ENCODE measurements at places on chromosomes 5 and 9.

DNA sequence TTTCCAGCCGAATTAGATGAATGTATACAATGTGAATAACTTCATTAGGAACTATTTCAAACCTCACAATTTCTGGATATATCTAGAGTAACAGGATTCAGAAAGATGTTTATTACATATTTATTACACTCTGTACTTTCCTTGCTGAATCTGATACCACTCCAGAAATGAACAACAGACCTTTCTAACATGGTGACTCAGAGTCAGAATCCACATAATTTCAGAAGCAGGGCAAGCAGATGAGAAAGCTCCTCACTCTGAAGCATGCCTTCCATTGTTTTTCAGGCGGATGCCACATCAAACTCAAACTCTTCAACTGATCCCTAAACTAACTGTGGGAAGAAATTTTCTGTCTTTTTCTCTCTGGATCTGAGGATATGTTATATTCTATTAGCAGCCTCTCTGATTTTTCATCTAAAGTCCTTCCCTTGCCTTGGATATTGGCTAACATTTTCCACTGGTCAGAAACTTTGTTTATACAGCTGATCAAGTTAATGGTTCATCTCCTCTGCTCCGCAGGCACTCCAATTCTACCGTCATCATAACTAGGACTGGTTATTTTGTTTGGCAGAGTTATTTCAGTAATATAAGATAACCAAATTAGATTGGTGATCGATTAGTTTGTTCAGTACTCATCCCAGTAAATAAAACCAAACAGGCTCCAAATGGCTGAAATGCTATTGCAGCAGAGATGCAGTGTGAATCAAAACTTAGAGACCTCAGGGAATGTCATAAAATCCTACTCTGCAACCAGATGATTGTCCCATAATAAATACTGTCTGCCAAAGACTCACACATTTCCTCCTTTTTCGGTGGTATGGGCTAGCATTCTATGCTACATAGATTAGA is 556.0 kb downstream of the EBF1 start:
- no peak for DNase-seq

- peak; percentile 72 for DNase-seq
These were observed 18.3 kb upstream of the MLLT3 start for GRCh38 chr9:20640331-20641187.

DNA sequence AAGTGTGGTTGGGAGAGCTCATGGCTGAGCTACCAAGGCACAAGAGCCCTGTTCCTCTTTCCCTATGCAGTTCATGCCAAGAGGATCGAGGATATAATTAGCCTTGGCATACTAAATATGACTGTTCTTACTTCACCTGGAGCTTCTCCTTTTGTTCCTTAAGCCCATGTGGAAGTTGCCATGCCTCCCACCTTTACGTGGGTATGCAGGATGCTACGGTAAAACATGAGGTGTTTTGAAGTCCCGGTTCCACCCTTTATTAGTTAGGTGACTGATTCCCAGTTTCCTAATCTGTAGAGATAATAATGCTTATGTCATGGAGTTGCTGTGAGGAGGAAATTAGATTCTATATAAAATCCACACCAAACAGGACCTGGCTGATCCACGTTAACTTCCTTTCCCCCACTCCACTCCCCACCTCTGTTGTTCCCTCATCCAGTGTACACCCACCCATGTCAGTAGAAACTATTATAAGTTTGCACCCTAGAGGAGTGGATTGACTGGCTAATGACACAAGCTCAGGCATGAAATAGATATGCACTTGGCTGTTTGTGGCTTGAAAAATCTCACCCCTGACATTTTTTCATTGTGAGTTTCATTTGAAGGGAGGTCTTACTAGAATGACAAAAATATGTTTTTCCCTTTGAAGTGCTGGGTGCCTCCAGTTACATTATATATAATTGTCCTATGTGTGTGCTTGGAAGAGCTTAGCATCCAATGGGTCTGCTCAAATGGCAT is 36.8 kb upstream of the SHOC1 start:
- no peak for DNase-seq

DNA sequence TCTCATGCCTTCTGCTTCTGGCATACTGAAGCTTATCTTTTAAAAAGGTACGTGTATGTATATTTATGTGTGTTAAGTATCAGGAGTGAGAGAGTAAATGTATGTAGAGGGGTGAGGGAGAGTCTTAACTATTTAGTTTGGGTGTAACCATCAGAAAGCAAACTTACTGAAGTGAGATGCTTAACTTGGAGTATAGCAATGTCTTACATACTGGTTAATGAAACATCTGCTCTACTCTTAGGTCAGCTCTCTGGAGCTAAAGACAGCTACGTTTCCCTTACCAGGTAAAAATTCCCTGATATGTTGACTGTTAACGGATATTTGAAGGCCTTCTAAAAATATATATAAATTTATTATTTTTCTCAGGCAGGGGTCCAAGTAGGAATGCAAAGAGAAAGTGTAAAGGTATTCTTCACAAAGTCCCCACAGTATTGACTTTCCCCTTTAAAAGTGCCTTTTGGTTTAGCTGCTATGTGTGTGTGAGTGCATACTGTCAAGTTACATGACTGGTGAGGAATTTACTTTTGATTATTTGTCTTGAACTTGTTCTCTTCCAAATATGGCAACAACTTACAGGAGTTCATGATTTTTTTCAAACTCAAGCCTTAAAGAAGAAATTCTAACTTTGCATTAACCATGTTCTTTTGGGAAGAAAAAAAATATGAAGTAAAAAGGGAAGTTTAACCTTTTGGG is 12.3 kb upstream of the C5orf24 start:
- no peak for DNase-seq

GRCh38 chr9:87515006-87515405 is 17.3 kb downstream of the DAPK1 start:
- DNase-seq, result no peak

DNA sequence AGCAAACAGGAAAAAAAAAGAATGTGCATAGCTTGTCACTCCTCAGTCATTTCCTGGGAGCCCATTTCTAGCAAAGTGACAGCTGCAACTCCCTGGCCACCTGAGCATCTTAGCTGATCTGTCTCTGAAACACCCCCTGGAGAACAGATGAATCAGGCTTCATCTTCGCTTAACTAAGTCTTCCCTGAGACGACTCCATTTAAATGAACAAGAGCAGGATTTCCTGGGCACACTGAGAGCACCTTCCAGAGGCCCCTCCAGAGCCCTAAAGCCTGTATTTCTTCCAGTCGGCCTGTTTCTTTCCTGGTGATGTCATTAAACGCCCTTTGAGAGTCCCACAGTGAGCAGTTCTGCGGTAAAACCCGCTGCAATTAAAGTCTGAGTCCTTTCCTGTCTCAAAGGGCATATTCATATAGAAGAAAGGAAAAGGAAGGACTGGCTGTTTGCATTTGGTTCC is 13.9 kb downstream of the TGFBI start:
- no peak for DNase-seq

- peak; percentile 44 for DNase-seq
These were observed 28.4 kb downstream of the TIMD4 start for GRCh38 chr5:156934450-156935211.

GRCh38 chr9:136079916-136080246 is 15.2 kb downstream of the NACC2 start:
- no peak for DNase-seq

DNA sequence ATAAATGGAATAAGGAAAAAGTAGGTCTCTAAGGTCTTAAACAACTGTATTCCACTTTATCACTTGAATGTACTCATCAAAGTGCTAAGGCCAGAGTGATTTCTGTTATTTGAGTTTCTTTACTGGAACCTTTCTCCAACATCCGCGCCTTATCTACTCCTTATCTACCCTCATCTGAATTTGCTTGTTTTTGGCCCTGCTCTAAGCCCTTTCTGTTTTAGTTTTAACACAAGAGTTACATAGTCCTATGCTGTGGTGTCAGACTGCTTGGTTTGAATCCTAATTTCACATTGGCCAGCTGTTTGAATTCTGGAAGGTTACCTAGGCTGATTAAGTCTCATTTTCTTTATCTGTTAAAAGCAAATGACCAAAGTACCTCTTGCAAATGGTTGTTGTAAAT is 128.3 kb downstream of the PCSK5 start:
- no peak for DNase-seq

DNA sequence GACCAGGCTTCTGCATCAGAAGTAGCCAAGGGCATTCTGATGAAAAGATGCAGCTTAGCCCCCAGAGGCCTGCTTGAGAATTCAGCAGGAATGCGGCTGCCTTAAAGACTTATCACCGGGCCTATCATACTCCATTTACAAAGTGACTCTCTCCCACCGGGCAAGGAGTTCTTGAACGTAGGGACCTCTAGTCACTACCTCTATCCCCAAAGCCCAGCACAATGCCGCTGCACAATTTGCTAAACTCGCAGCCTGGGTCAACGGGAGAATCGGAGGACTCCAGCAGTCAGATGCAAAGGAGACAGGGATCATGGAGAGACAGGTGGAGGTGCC is 661 bp downstream of the PDCL start:
- no peak for DNase-seq

DNA sequence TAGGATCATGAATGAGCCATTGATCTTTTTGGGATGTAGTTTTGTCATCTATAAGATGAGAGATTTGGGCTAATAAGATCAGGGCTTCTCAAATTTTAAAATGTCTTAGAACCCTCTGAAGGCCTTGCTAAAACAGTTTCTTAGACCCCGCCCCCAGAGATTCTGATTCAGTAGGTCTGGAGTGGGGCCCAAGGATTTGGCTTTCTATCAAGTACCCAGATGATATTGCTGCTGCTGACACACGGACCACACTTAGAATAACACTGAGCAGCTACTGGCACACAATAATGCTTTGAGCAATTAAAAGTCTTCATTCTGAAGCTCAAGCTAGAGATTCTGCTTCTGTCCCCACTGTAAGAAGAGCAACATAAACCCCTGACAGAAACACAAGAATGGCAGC is 216.7 kb downstream of the SMARCA2 start:
- no peak for DNase-seq

DNA sequence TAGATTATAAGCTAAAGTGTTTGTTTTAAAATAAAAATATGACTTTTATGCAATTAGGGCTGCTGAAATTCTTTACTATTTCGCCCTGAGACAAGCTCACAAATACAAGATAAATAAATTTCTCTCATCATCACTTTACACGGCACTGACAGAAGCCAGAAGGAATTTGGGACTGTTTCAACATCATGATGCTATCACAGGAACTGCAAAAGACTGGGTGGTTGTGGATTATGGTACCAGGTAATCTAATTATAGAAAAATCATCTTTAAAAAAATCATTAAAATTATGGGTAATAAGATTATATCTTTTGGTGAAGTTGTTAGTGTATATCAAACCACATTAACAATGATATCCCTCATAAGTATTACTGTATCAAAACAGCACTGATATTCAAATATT is 95.0 kb downstream of the MAN2A1 start:
- DNase-seq, result no peak

DNA sequence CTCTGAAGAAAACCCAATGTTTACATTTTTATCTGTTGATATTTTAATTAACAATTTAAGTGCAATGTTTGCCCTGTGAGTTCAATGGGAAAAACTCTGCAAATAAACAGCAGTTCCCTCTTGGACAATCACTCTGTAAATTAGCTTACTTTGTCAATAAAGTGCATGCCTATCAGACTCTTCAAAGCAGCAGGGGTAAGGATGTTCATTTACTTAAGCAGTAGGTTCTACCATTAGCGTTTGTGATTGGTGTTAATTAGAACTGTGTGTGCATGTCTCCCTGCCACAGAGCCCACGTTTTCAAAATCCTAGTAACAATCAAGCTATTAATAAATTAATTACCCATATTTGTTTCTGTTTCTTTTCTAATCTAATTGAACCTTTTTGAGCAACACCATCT is 1921.6 kb upstream of the WWC1 start:
- no peak for DNase-seq

DNA sequence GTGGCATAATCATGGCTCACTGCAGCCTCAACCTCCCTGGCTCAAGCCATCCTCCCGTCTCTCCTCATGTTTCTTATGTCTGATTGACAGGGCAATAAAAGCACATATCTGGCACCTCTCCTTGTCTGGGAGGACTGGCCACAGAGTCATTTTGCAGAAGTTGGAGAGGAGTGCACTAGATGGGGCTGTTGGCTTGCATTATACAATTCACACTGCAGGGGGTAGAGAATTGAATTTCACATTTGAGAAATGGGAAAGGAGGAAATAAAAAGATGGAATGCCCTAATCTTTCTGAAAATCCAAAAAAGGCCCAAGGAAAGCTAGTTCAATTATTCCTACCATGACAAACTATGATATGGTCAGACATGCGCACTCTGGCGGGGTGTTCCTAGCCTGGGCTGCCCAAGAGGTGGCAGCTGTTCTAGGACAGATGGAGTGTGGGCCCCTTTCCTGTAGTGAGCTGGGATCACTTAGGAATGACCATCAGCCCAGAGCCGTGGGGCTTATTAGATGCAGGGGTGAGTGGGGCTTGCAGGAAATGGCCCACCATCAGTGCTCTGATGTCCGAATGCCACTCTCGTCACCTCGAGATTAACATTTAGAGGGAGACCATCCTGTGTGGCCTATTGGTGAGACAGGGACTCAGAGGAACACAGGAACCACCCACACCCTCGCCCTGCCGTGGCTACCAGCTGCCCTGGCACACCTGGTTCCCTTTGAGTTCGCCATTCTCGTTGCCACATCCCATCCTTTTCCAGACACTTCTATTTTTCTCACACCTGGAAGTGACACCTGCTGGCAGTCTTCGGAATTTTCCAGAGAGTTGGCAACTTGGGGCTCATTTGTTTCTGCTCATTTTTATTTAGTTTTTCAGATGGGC is 21.8 kb upstream of the ANKRD18A start:
- no peak for DNase-seq

- no peak for DNase-seq
These were observed 103.1 kb upstream of the SMC2 start for GRCh38 chr9:103991001-103991400.

DNA sequence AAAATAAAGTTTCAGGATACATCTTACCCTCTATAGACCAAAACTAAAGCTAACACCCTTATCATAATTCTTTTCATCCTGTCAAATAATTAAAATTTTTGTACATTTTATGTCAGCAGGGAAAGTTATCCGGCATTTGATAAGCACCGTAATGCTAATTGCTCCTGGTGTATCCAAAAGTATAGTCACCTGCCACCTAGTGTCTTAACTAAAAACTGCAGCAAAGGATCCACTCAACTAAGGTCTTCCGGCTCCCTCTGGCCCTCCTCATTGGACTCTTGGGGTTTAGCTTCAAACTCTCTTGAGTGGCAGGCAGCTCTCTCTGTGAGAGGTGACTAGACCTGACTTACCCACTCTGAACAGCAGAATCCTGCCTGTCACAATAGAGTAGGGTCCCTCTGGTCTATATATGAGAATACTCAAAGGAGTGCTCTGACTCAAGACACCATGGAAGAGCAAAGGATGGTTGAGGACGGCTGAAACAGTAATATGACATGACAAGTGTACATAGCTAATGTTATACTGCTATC is 60.4 kb upstream of the CAST start:
- peak; percentile 5 for DNase-seq

- DNase-seq, result no peak
These were observed 225.0 kb downstream of the ESM1 start for GRCh38 chr5:54760182-54760935.

Measured in stimulated activated CD4-positive, alpha-beta T cell treated with anti-CD3 and anti-CD28 coated beads, Interleukin-12 subunit alpha, Interleukin-12 subunit beta, amount 100 ng/mL, for 4 hours (primary cell).